T-helper 17 cell (primary cell): ENCODE measurements at places on chromosomes 2 and 18.

- no peak for DNase-seq
Measured at GRCh38 chr2:8203364-8203763, 478.5 kb upstream of the ID2 start.

- no peak for DNase-seq
Measured at GRCh38 chr2:212893216-212893615, 258.2 kb downstream of the IKZF2 start.

GRCh38 chr2:212197776-212198175 is 340.8 kb downstream of the ERBB4 start:
- no peak for DNase-seq

GRCh38 chr2:29821591-29821990 is 99.8 kb downstream of the ALK start:
- DNase-seq, result no peak

- DNase-seq, result no peak
Measured at GRCh38 chr18:55585920-55586561, 2.0 kb downstream of the TCF4 start.

DNA sequence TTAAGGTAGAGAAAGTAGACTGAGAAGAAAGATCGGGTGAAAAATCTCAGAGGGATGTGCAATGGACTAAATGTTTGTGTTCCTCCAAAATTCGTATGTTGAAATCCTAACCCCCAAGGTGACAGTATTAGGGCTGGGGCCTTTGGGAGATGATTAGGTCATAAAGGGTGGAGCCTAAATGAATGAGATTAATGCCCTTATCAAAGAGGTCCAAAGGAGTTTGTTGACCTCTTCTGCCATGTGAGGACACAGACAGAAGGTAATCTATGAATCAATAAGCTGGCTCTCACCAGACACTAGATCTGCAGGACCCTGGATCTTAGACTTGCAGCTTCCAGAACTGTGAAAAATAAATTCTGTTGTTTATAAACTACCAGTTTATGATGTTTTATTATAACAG is 2.7 kb upstream of the NMI start:
- DNase-seq, result no peak

DNA sequence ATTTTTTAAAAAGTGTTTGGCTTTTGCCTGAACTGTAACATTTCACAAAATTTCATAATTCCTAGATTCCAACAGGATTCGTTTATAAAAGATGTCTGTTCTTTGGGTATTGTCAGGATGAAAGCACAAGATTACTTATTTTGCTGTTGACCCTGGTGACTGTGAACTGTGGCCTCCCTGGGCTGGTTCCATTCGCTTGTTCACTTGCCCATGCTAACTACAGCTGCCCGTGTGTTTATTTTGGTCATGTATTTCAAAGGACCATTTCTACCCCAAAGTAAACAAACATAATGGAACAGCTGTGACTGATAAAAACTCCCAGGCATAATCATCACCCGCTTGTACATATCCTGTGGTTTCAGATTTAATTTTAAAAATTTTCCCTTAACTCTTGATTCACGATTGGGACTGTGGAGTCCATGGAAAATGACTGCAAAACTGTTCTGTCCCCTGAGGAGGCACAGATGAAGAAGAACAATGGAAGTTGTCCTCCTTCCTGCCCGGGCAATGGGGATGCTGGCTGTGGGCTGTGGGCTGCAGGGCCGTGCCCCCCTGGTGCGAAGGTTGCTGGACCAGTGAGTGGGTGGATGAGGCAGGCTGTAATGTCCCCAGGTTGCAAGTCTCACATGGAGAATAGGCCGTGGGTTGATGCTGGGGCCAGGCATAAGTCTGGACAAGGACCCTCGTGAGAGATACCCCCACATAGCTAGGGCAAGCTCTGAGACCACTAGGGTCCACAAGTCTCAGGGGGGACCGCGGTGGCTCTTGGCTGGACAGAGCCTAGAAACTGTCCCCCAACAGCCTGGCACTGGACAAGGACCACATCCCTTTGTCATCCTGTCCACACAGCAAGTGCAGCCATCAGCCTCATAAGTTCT is 28.9 kb upstream of the HDAC4 start:
- DNase-seq, result no peak

- DNase-seq, result no peak
Measured at GRCh38 chr2:46989491-46990230, 74.1 kb upstream of the MCFD2 start.

DNA sequence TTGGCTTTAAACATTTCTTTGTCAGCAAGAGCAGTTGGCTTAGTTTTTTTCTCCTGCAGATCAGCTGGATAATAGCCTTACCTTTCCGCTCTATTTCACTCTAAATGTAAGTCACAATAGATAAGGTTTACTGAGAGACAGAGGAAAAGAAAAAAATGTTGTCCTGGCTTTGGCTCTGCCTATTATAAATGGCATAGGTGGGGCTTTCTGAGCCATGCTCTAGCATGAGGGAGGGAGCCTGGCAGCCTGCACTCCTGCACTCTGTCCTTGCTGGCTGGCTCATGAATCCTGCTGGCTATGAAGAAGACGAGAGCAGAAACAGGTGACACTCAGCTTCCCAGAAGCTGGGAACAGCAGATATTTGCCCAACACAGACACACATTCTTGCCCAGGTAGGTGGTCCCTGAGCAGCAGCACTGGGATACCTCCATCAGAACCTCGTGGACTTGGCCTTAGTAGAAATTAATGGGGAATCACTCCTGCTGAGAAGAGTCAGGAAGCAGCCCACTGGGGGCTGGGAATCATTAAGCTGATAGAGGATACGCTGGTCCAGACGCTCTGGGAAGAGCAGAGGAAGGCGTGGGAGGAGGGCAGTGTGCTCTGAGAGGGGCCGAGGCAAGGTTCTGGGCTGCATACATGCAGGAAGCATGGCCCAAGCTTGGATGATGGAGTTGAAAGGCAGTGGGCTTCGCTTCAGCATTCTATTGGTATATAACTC is 514.4 kb upstream of the HS6ST1 start:
- DNase-seq, result no peak
